ENCODE measurements at places on chromosomes 16 and 17.
A peak's percentile ranks its signal among the peaks of the same experiment; 100 is the strongest.

- no peak for DNase-seq
Observed at GRCh38 chr17:73644145-73645049, at the start of gene SDK2. Gene SDK2 (minus strand): TSS chr17:73644445. CDS start chr17:73644088, 357 bp downstream.

GRCh38 chr17:44940317-44940716, 7.3 kb downstream of the KIF18B start:
- no peak for DNase-seq

DNA sequence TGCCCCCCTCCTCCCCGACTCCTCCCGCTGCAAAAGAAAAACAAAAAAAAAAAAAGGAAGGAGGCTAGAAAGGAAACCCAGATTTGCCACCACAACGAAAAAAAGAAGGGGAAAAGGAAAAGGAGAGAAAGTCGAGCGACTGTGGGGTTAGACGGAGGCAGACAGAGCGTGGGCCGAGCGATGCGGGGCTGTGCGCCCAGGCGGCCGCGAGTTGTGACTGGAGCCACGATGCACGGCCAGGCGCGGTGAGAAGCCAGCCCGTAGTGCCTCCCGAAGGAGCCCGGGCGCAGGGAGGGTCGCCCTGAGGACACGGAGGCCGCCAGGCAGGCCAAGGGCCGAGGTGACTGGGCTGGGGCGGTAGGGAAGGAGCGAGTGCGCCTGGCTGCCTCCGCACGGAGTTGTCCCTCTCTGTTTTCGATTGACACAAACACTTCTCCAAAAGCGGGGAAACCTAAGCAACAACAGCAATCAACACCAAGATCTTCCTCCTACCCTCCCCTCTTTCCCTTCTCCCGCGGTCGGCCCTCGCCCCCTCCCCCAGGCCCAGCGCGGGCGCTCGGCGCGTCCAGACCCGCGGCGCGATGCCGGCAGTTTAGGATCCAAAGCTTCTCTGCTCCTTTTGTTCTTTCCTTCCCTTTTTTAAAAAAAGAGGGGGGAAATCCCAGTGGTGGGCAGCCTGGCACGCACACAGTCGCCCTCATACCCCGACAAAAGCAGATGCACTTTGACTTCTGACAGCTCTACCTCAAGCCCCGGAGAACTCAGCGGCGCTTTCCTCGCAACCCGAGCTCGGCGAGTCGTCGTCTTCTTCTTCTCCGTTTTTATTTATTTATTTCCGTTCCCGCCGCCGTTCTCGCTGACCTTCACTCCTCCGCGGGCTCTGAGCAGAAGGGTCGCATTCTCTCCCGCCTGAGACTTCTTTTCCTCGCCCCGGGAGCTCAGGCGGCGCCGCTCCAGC, at the start of gene LHX1:
Gene LHX1 (plus strand): TSS at position 475 of the 958 bp plus-strand sequence. CDS start 723 bp downstream, outside the sequence.
- no peak for DNase-seq

DNA sequence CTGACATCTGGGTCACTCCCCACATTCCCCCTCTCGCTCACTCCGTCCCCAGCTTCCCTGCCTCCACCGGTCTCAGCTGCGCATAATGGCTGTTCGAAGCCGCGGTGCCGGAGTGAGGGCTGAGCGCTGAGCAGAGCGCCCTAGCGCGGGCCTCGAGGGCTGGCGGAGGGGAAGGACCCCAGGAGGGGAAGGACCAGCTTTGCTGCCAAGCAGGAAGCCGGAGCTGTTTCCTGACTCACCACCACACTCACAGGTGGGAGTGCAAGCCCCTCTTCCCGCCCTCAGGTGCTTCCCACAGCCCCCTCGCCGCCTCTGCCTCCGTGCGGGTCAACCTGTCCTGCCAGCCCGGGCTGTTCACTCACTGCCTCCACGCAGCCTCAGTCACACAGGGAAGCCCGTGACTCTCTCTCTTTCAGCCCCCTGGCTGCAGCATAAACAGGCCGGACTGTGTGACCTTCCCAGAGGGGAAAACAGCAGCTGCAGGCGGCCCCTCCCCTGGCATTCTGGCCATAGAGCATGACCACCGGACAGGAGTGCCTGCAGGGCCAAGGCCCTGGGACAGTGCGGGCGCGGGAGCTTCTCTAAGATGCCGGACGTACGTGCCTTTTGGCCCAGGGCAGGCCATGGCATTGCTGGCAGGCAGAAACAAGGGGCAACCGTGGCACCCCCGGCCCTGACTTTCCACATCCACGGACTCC, 23.7 kb downstream of the SLC43A2 start:
- DNase-seq, result no peak

DNA sequence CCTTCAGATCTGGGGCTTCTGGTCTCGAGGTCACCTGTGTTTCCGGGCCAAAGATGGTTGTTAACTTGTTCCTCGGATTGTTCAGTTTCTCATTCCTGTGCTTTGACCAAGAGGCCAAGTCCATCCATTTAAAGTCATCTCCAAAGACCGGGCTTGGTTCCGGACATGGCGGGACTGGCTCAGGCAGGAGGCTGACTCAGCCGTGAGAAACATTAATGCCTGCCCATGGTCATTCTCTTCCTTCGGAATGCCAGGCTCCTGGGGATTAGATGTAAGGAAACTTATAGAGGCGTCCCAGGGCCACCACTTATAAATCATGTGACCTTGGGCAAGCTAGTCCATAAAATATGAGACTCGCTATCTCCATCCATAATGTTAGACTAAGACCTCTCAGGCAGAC, 13.6 kb upstream of the NKD1 start:
- DNase-seq, result no peak

GRCh38 chr17:57508671-57509070, 236.4 kb downstream of the CCDC182 start:
- DNase-seq, result no peak

- no peak for DNase-seq
Observed at GRCh38 chr16:50761267-50761666, 19.4 kb downstream of the CYLD start.

DNA sequence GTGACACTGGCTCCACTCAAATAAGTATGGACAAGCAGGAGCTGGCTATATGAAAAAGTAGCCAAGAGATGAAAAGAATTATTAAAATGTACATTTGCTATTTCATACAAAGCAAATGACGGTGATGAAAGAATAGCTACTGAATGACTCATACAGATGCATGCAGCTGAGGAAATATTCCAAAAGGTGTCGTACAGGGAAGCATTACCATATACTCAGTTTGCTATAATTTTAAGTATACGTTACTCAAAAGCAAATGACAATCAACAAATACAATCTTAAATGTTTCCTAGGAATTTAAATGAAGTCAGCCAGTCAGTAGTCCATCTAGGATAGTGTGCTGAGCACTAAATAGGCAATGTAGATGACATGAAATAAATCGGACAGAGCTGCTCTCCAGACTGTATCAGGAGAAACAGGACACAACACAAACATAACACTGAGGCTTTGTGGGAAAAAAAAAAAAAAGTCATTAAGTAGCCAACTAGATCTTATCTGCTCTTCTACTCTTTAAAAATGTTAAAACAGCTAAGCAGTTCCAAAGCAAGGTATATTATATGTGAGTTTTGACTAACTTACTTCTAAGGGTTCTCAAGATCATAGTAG, 65.0 kb downstream of the NCOR1 start:
- no peak for DNase-seq

DNA sequence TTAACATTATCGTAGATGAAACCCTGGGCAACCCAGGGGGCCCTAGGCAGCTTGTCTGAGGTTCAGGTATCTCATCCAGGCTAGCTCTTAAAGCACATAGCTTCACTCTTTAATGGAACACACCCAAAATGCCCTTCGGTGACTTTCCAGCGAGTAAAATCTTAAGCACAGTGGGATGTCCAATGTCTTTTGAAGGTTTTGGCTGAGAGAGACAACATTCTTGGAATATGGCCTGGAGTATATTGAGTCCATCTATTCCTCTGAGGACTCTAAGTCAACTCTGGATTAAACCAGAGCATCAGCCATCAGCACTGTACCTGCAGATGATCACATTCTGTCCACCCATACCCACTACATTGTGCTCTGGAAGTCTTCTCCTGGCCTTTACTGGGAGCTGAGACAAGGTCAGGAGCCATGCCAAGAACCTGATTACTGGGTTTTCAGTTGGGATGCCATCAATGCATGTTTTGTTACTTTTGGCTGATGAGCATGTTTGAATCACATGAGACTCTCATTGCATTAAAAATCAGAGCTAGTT, 63.4 kb upstream of the CDH11 start:
- DNase-seq, result no peak

DNA sequence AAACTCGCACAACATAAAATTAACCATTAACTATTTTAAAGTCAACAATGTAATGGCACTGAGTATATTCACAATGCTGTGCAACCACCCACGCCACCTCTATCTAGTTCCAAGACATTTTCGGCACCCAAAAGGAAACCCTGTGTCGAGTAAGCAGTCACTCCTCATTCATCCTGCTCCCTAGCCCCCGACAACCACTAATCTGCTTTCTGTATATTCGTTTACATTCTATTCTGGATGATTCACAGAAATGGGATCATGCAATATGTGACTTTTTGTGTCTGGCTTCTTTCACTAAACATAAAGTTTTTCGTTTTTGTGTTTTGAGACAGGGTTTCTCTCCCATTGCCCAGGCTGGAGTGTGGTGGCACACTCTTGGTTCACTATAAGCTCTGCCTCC, 42.2 kb upstream of the HAPSTR1 start:
- DNase-seq, result no peak

- DNase-seq, result no peak
Observed at GRCh38 chr16:85832570-85833218, 33.2 kb downstream of the COX4I1 start.

- DNase-seq, result no peak
Observed at GRCh38 chr16:10493276-10493675, 87.1 kb downstream of the EMP2 start.

GRCh38 chr16:87551487-87551886, 50.8 kb upstream of the JPH3 start:
- no peak for DNase-seq

DNA sequence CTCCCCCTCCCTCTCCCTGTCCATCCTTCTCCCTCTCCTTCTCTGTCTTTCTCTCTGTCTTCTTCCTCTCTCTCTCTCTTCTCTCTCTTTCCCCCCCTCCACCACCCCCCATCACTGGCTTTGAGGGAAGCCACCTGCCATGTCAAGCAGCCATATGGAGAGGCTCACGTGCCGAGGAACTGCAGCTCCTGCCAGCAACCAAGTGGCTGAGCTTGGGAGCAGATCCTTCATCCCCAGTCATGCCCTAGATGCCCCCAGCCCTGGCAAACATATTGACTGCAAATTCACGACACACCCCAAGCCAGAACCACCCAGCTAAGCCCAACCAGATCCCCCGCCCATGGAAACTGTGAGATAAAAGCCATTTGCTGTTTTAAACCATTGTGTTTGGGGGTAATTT, 40.9 kb upstream of the RBFOX3 start:
- DNase-seq, result no peak

- no peak for DNase-seq
Observed at GRCh38 chr16:73209190-73209589, 161.3 kb upstream of the ZFHX3 start.

DNA sequence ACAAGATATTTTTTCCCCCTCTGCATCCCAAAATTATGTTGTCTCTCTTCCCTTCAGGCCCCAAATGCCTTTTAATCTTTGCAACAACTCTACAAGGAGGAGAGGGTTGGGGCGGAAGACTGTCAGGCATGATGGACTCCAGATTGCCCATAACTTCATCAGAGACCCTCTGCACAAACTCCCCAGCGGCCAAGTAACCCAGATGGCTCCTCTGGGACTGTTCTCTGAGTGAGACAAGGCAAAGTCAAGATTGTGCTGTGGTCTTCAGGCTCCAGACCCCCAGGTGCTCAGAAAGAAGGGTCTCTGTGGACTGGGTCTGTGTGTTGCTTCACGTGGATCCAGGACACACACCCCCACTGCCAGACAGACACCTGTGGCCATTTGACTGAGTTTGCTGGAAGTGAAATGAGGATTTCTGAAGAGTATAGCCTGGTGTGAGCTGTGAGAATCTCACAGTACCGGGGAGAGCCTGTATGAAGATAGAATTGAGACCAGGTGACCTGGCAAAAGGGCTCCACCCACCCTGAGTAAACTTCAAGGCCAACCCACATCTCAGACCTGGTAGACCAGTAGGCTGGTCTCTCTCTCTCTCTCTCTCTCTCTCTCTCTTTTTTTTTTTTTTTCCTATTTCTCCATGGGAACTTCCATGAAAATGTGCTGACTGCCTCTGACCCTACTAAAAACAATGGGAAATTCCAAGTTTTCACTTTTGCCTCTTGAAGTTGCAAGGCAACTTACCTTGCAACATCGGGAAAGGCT, 354.1 kb downstream of the SOX9 start:
- no peak for DNase-seq

GRCh38 chr17:83179811-83180210, 100.4 kb downstream of the METRNL start:
- no peak for DNase-seq

GRCh38 chr17:2484876-2485275, 26.8 kb downstream of the METTL16 start:
- no peak for DNase-seq

GRCh38 chr17:7849751-7850504, 4.9 kb upstream of the TMEM88 start:
- DNase-seq, result no peak

DNA sequence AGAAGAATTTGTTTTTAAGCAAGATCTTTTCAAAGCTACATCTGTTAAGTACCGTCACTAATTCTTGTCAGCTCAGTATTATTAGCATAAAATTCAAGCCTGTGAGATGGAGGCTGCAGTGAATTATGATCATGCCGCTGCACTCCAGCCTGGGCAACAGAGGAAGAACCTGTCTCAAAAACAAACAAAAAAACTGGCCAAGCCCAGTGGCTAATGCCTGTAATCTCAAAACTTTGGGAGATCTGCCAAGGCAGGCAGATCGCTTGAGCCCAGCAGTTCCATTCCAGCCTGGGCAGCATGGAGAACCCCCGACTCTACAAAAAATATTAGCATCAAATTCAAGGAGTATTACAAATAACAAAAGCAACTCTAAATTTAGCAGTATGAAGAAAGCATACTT, 88.0 kb downstream of the STXBP4 start:
- no peak for DNase-seq

- DNase-seq, result no peak
Observed at GRCh38 chr17:74239172-74239571, 25.8 kb downstream of the TTYH2 start.

- DNase-seq, result peak; percentile 58
Observed at GRCh38 chr16:29900102-29900887, at the start of gene ASPHD1. Gene ASPHD1 (plus strand): TSS chr16:29900488. CDS start chr16:29900972, 484 bp downstream.

DNA sequence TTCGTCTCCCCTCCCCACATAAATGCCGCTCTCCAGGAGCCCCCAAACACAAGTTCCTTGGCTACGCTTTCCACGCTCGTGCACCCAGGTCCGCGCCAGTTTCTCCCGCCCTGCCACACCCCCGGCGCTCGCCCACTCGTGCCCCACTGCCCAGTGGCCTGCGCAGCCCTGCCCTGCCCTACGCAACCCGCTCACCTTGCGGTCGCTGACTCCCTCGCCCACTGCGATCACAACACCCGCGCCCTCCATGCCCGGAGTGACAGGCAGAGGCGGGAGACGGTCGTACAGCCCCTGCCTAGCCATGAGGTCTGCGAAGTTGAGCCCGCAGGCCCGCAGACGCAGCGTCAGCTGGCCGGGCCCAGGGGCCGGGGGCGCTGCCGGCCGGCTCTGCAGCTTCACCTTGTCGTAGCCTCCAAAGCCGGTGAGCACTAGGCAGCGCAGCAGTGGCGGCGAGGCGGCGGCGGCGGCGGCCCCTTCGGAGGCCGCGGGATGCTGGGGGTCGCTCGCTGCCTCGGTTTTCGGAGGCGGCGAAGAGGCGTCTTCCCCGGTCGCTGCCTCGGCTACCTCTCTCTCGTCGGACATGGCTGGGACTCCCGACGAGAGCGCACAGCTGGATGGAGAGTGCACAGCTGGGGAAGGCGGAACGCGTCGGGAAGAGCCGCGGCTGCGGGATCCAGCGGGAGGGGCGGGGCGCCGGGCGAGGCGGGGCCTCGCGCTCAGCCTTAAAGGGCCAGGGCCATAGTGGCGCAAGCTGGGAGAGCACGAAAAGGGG, at the start of gene VAT1:
Gene VAT1 (minus strand): TSS at position 645 of the 772 bp plus-strand sequence. CDS start 63 bp downstream, at position 582.
- DNase-seq, result peak; percentile 40
